Stimulated activated CD8-positive, alpha-beta memory T cell treated with anti-CD3 and anti-CD28 coated beads, Interleukin-7, amount 100 ng/mL, for 1 hour (primary cell): ENCODE measurements at places on chromosomes 11 and 22.

- DNase-seq: no peak
Observed at GRCh38 chr11:6817694-6818093, 18.2 kb upstream of the OR6A2 start.

GRCh38 chr11:4607096-4607495, 935 bp downstream of the TRIM68 start:
- no peak for DNase-seq

- DNase-seq: no peak
Observed at GRCh38 chr11:57728829-57729228, 12.5 kb upstream of the SELENOH start.

DNA sequence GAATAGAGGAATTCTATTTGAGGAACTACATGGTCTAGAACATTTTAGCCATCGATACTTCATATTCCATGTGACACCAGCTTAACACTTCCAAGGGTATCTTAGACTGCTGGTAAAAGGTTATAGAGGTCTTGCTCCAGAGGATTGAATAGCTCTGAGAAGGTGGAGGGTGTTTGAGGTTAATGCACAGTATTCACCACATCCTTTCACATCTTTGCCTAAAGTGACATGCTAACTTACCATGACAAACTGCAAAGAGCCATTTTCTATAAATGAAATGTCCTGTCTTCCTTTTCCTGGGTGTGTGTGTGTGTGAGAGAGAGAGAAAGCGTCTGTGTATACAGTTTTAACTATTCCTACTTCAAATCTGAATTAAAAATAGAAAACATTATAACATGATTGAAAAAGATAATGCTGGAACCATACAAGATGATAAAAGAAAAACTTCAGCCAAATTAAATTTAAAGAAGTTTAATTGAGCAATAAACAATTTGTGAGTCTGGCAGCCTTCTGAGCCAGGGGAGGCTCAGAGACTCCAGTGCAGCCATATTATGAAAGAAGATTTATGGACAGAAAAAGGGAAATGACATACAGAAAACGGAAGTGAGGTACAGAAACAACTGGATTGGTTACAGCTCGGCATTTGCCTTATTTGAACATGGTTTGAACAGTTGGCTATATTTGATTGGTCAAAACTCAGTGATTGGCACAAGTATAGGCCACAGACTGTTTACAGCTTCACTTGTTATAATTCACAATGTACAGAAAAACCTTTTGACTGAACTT, 320.9 kb upstream of the CCDC179 start:
- no peak for DNase-seq

- DNase-seq: no peak
Observed at GRCh38 chr11:110251836-110252235, 44.6 kb downstream of the RDX start.

GRCh38 chr11:77697865-77698264, 60.3 kb upstream of the CLNS1A start:
- DNase-seq: no peak

DNA sequence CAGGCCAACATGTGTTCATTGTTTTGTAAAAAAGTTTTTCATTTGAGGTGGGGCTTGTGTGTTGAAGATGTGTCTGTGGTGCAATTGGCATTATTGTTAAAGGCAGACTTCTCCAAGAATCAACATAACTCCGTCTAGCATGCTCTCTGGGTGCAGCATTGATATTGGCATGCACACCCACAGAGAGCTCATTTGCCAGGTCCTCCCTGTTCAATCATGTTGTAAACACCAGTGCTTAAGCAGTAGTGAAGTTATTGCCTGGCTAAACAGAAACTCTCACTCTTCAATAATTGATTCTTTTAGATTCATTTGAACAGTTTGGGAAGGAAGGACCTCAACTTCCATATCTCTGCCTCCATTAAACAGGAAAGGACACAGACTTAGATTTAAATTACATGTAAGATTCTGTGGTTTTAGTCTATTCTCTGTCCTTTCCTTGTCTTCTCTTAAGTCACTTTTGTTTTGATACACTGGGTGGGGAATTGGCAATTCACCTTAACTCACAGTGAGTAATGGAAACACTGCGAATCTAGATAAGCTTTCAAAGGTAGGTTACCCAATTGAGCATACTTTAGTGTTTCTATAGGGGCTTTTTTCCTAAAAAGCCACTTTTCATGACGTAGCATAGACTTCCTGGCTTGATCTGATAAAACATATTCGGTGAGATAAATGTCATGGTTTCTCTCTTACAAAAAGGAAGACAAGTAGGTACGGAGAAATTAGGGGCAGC, 30.8 kb upstream of the EXPH5 start:
- no peak for DNase-seq

DNA sequence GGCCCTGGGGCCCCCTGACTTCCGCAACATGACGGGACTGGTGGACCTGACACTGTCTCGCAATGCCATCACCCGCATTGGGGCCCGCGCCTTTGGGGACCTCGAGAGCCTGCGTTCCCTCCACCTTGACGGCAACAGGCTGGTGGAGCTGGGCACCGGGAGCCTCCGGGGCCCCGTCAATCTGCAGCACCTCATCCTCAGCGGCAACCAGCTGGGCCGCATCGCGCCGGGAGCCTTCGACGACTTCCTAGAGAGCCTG, 992 bp downstream of the LRFN4 start:
- no peak for DNase-seq

- DNase-seq: no peak
Observed at GRCh38 chr11:84056653-84057376, 770.6 kb upstream of the CCDC90B start.

DNA sequence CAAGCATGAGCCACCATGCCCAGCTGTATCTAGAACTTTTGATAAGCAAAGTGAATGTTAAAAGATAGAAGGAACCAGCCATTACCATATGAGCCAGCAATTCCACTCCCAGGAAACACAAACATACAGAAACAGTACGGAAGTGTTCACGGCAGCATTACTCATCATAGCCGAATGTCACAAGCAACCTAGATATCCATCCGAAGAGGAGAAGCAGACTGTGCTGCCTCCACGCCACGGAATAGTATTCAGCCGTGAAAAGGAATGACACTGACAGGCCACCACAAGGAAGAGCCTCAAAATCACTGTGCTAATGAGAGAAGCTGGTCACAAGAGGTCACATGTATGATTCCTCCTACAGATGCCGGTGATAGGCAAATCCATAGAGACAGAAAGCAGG, 17.6 kb upstream of the MGAT3 start:
- no peak for DNase-seq

- no peak for DNase-seq
Observed at GRCh38 chr11:102347462-102348370, 702 bp downstream of the BIRC2 start.

- DNase-seq: no peak
Observed at GRCh38 chr11:31810779-31811647, at the start of gene PAX6. Gene PAX6 (minus strand): TSS chr11:31811322. CDS start chr11:31806411, 4,911 bp downstream.

DNA sequence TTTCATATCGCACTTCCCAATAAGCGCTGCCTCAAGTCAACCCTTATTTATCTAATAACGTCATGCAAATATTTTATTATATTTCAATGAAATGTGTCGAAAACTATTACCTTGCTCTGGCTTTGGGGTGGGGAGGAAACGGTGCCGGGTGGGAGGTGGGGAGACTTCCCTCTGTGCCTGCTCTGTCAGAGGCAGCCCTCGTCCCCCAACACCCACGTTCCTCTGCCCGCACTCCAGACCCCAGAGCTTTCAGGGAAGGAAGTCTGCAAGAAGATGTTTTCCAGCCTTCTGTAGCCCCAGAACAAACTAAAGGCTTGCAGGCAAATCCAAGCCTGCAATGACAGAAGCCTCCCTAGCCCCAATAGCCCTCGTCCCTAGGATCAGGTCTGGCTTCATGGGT, 235.7 kb downstream of the BUD13 start:
- no peak for DNase-seq

- DNase-seq: no peak
Observed at GRCh38 chr22:30292069-30292970, 3.0 kb upstream of the CASTOR1 start.

GRCh38 chr11:45215098-45215865, 68.8 kb downstream of the PRDM11 start:
- no peak for DNase-seq

- DNase-seq: no peak
Observed at GRCh38 chr11:113160808-113161124, 153.6 kb upstream of the TTC12 start.

DNA sequence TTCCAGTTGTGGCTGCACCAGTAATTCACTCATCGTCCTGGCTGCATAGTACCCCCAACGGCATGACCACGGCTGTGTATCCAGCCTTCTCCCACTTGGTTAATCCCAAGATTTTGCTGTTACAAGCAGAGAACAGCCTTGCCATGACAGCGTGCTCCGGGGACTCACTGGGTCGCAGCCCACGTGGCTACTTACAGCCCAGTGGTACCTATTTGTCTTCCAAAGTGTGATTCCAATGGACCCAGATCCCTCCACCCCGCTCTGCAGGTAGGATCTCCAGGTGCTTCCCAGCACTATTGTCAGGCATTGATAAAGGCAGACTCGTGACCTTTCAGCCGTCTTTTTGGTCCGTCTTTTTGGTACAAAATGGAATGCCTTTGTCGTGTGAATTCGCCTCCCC, 119.0 kb upstream of the FGF3 start:
- no peak for DNase-seq
